ENCODE measurements at places on chromosomes 2 and 18.
A peak's percentile ranks its signal among the peaks of the same experiment; 100 is the strongest.

- DNase-seq = peak; percentile 97
Measured at GRCh38 chr18:35982409-35983114, 10.1 kb downstream of the RMP24 start.

DNA sequence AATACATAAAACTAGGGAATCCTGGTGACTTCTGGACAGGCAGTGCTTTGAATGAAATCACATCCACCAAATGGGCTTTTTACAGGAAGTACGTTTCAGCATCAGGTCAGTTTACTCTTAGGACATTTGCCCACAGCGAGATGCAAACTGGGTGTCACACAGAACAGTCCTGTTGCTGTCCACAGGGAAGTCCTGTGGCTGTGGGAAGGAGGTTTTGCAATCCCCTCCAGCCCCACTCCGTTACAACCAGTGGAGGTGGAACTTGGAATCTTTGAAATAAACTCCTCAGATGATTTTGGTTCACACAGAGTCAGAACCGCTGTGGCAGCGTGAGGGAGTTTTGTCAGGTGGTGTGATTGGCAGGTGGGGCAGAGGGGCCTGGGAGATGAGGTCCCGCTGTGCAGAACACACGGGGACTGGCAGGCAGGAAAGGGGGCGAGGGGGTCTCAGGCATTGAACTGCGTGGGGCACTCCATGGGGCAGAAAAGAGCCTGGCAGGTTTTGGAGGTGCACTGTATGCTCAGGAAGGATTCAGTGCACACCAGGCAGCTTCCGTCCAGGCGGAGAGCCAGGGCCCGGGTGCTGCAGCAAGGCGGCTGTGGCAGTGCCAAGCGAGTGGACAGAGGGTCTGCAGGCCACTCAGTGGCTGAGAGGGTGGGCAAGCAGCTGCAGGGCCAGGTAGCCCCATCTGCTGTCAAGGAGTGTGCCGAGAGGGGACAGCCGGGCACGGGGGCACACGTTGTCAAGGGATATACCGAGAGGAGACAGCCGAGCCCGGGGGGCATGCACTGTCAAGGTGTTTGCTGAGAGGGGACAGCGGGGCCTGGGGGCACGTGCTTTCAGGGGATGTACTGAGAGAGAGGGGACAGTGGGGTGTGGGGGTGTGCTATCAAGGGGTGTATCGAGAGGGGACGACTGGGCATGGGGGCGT lies 148.7 kb downstream of the LDLRAD4 start:
- DNase-seq = no peak

- DNase-seq = no peak
Measured at GRCh38 chr2:158656492-158657229, 138.5 kb upstream of the DAPL1 start.

DNA sequence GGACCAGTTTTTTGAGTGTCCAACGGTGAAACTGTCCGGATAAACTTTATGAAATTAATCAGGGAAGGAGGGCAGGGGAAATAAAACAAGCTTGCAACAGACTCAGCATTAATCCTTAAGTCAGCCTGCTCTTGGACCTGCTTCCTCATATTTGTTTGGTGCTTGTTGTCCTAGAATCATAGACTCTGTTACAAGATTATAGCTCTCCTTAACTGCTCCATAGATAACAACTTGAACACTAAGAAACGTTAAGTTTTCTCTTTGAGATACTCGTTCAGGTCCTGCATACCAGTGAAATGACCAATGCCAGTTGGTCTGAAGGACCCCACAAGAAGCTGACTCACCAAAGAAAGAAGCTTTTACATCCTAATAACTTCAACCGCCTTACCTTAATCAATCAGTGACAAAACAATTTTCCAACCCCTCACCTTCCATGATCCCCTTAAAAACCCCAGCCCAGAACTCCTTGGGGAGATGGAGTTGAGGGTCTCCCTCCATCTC lies 493.2 kb downstream of the PID1 start:
- DNase-seq = no peak

DNA sequence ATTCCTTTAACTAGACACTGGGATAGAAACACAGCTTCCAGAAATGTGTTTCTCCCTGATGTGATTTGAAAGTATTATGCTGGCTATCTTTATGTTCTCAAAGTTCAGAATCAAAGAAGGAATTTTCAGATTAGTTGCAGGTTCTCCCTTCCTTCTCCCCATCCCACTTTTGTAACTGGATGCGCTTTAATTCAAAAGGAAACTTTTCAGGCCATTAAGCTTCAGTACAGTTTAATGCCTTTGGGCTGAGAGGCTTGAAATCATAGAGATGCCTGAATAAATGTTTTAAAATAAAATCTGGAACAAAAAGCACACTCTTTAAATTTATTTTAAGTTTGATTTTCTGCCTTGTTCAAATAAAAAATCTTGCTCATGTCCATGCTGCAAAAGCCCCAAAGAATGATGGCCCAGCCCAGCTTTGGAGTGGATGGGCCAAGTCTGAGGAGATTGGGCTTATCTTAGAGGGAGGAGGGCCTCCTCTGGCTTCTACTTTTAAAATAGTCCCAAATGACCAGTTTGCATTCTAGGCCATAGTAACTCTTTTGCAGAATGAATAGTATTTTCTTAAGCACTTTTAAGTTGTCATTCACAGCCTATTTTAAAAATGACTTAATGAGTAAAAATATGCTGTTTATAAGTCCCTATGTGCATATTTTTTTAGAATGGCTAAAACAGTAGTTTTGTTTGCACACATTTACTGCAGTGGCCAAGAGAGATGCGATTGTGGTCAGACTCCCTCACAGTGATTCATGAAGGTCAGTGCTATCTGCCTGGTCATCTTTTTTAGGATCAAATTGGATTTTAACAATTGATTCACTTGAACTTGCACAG lies 129.2 kb downstream of the MTX2 start:
- peak; percentile 19 for DNase-seq

All from fibroblast of skin of right quadriceps (primary cell).